ENCODE measurements at places on chromosomes 3 and 15.

- peak; percentile 21 for DNase-seq
- peaks cover 19% of the 10 kb centered on the region for H3K36me3 ChIP-seq
- peaks cover 21% of the 10 kb centered on the region for H3K4me1 ChIP-seq
- no peak overlapping the region for H3K27ac ChIP-seq
- H3K4me3 ChIP-seq = peak overlapping the region; percentile 88
Measured at GRCh38 chr3:23915537-23916108, 1.2 kb downstream of the NKIRAS1 start.

DNA sequence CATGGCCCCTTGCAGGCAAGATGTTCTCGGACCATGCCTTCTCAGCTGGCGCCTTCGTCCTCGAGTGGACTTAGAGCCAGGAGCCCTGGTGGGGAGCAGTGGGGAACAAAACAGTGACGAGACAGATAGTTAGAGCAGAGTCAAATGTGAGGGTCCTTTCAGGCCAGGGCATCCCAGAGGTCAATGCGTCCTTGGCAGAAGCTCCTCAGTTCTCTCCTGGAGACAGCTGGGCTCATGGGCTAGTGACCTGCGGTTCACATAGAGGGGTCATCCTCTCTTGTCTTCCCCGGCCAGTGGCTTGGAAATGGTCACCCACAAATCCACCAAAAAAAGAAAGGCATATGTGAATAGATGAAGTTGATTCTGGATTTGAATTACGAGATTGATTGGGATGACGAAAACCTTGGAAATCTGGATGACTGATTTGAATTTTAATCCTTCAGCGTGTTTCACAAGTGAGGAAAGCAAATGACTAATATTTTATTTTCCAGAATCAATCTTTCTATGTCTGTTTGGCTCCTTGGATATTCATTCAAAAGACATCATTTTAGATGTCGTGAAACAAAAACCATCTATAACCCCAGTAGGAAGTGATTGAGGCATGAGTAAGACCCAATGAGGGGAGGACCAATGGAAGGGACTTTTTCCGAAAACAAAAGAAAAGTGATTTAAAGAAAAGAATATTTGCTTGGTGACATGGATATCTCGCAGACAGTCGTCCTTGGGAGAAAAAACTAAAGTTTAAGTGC is 84.5 kb downstream of the ASB7 start:
- no peaks in the 10 kb centered on the region for H3K27me3 ChIP-seq
- no peaks in the 10 kb centered on the region for H3K4me1 ChIP-seq
- no peak for DNase-seq

DNA sequence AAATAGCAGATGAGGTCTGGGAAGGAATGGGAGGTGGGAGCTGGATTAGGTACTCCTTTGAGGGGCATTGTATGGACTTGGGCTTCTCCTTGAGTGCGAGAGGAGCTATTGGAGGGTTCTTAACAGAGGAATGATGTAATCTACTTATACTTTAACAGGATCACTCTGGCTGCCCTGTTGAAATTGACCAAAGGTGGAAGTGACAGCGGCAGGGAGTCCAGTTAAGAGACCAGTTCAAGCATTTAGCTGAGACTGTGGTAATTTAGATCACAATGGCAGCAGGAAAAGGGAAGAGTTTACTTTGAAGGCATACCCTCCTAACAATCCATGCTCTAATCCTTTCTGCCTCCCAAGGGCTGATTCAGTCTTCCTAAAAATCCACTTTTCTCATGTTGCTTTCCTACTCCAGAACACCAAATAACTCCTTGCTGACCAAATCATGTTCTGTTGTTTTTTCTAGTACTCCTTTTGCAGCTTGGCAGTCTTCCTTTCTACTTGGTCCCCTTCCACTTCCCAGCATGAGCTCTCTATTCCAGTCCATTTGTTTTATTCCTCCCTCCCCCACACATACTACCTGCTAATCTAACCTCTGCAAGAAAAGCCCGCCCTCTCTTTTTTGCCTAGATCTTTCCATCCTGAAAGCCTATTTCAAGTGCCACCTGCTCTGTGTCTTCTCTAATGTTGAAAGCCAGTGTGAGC is 139.4 kb downstream of the NECTIN3 start:
- peaks cover 7% of the 10 kb centered on the region for H3K4me1 ChIP-seq
- no peak overlapping the region for H3K27ac ChIP-seq
- H3K27me3 ChIP-seq = peaks cover 77% of the 10 kb centered on the region
- peak; percentile 36 for DNase-seq
- no peaks in the 10 kb centered on the region for H3K36me3 ChIP-seq
- no peak overlapping the region for H3K4me3 ChIP-seq

- H3K4me3 ChIP-seq = no peak overlapping the region
- DNase-seq = peak; percentile 90
- H3K4me1 ChIP-seq = peaks cover 39% of the 10 kb centered on the region
- H3K27ac ChIP-seq = peak overlapping the region; percentile 69
- no peaks in the 10 kb centered on the region for H3K27me3 ChIP-seq
Measured at GRCh38 chr15:101201411-101202174, 50.3 kb downstream of the CHSY1 start.

GRCh38 chr15:75713338-75713895 is 769 bp upstream of the CSPG4 start:
- peaks cover 6% of the 10 kb centered on the region for H3K4me1 ChIP-seq
- peaks cover 23% of the 10 kb centered on the region for H3K27me3 ChIP-seq
- DNase-seq = no peak
- no peaks in the 10 kb centered on the region for H3K36me3 ChIP-seq
- no peak overlapping the region for H3K4me3 ChIP-seq

GRCh38 chr15:90191344-90191687 is 9.8 kb upstream of the SEMA4B start:
- no peak for DNase-seq
- no peak overlapping the region for H3K4me3 ChIP-seq
- no peaks in the 10 kb centered on the region for H3K27me3 ChIP-seq
- no peak overlapping the region for H3K27ac ChIP-seq
- H3K4me1 ChIP-seq = peaks cover 9% of the 10 kb centered on the region

DNA sequence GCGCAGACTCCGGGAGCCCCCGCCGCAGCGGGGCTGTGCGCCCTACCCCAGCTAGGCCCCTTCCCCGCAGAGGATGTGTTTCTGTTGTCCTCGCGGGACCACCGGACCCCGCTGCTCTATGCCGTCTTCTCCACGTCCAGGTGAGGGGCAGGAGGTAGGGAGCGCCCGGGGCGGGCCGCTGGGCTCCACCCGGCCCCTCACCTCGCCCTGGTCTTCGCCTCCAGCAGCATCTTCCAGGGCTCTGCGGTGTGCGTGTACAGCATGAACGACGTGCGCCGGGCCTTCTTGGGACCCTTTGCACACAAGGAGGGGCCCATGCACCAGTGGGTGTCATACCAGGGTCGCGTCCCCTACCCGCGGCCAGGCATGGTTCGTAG is 4.7 kb downstream of the SEMA3B start:
- no peak for DNase-seq
- peaks cover 59% of the 10 kb centered on the region for H3K27me3 ChIP-seq
- no peak overlapping the region for H3K27ac ChIP-seq
- H3K36me3 ChIP-seq = no peaks in the 10 kb centered on the region
- peaks cover 20% of the 10 kb centered on the region for H3K4me1 ChIP-seq

GRCh38 chr15:80317389-80318182 is 65.6 kb upstream of the CTXND1 start:
- DNase-seq = no peak
- H3K36me3 ChIP-seq = no peaks in the 10 kb centered on the region
- H3K27me3 ChIP-seq = no peaks in the 10 kb centered on the region
- H3K4me3 ChIP-seq = no peak overlapping the region
- no peaks in the 10 kb centered on the region for H3K4me1 ChIP-seq

GRCh38 chr15:50593761-50594160 is 47.3 kb upstream of the USP50 start:
- H3K36me3 ChIP-seq = peaks cover 8% of the 10 kb centered on the region
- no peak overlapping the region for H3K27ac ChIP-seq
- no peak overlapping the region for H3K4me3 ChIP-seq
- DNase-seq = no peak
- no peaks in the 10 kb centered on the region for H3K4me1 ChIP-seq
- no peaks in the 10 kb centered on the region for H3K27me3 ChIP-seq

- no peak overlapping the region for H3K27ac ChIP-seq
- H3K36me3 ChIP-seq = no peaks in the 10 kb centered on the region
- no peaks in the 10 kb centered on the region for H3K27me3 ChIP-seq
- H3K4me3 ChIP-seq = no peak overlapping the region
- H3K4me1 ChIP-seq = no peaks in the 10 kb centered on the region
Measured at GRCh38 chr3:119783883-119784282, 2.0 kb downstream of the NR1I2 start.

GRCh38 chr3:13688824-13689223 is 139.9 kb downstream of the FBLN2 start:
- no peak for DNase-seq
- no peak overlapping the region for H3K4me3 ChIP-seq
- H3K27ac ChIP-seq = no peak overlapping the region
- H3K27me3 ChIP-seq = no peaks in the 10 kb centered on the region
- H3K4me1 ChIP-seq = peaks cover 32% of the 10 kb centered on the region
- H3K36me3 ChIP-seq = no peaks in the 10 kb centered on the region

GRCh38 chr3:173653781-173654180 is 256.2 kb downstream of the NLGN1 start:
- DNase-seq = no peak
- H3K4me3 ChIP-seq = no peak overlapping the region
- no peaks in the 10 kb centered on the region for H3K4me1 ChIP-seq
- no peaks in the 10 kb centered on the region for H3K36me3 ChIP-seq

- H3K27me3 ChIP-seq = no peaks in the 10 kb centered on the region
- peaks cover 34% of the 10 kb centered on the region for H3K4me1 ChIP-seq
Measured at GRCh38 chr15:81907521-81907920, 138.3 kb downstream of the MEX3B start.

DNA sequence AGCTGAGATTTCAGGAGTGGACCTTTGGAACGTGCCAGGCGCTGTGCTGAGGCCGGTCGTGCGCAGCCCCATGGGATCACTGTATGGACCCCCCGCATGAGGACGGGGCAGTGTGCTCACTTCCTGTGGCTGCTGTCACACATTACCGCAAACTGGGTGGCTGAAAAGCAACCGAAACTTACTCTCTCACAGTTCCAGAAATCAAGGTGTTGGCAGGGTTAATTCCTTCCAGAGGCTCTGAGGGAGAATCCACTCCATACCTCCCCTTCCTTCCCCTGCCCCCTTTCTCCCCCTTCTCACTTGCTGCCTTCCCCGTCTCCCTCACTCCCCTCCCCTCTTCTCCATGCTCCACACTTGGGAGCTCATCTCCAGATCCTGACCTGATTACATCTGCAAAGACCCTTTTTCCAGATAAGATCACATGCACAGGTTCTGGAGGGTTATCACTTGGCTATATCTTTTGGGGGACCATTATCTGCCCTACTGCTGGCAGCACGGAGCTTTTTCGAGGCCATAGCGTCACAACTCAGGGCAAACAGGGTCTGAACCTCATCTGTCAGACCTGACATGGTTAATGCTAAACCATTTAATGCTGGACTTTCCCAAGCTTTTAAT is 41.2 kb downstream of the KLF13 start:
- no peak overlapping the region for H3K27ac ChIP-seq
- H3K4me3 ChIP-seq = no peak overlapping the region
- no peaks in the 10 kb centered on the region for H3K27me3 ChIP-seq
- no peak for DNase-seq

- no peak for DNase-seq
- no peaks in the 10 kb centered on the region for H3K36me3 ChIP-seq
- peaks cover 19% of the 10 kb centered on the region for H3K4me1 ChIP-seq
Measured at GRCh38 chr15:77028451-77029165, 33.7 kb downstream of the PSTPIP1 start.

DNA sequence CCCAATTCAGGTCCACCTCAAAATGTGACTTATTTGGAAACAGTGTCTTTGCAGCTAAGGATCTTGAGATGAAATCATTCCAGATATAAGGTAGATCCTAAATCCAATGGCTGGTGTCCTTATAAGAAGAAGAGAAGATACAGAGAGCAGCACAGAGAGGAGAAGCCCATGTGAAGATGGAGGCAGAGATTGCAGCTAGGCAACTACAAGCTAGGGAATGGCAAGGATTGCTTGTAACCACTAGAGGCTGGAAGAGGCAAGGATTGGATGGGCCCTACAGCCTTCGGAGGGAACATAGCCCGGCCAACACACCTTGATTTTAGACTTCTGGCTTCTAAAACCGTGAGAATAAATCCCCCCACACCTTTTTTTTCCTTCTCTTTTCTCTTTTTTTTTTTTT is 38.5 kb downstream of the SYN2 start:
- no peak overlapping the region for H3K4me3 ChIP-seq
- H3K27ac ChIP-seq = no peak overlapping the region
- no peaks in the 10 kb centered on the region for H3K4me1 ChIP-seq
- no peaks in the 10 kb centered on the region for H3K27me3 ChIP-seq
- DNase-seq = no peak

- peaks cover 3% of the 10 kb centered on the region for H3K27me3 ChIP-seq
- no peak overlapping the region for H3K27ac ChIP-seq
- no peaks in the 10 kb centered on the region for H3K36me3 ChIP-seq
- no peaks in the 10 kb centered on the region for H3K4me1 ChIP-seq
- no peak for DNase-seq
- H3K4me3 ChIP-seq = no peak overlapping the region
Measured at GRCh38 chr3:44160818-44161217, 80.9 kb upstream of the TOPAZ1 start.

GRCh38 chr3:137772214-137772955 is 8.3 kb downstream of the SOX14 start:
- no peak for DNase-seq
- H3K4me1 ChIP-seq = peaks cover 42% of the 10 kb centered on the region
- H3K27me3 ChIP-seq = peaks cover 100% of the 10 kb centered on the region
- H3K36me3 ChIP-seq = no peaks in the 10 kb centered on the region

- no peaks in the 10 kb centered on the region for H3K27me3 ChIP-seq
- DNase-seq = no peak
- H3K36me3 ChIP-seq = no peaks in the 10 kb centered on the region
- H3K4me1 ChIP-seq = peaks cover 3% of the 10 kb centered on the region
Measured at GRCh38 chr3:127763816-127764215, 58.5 kb downstream of the MGLL start.

DNA sequence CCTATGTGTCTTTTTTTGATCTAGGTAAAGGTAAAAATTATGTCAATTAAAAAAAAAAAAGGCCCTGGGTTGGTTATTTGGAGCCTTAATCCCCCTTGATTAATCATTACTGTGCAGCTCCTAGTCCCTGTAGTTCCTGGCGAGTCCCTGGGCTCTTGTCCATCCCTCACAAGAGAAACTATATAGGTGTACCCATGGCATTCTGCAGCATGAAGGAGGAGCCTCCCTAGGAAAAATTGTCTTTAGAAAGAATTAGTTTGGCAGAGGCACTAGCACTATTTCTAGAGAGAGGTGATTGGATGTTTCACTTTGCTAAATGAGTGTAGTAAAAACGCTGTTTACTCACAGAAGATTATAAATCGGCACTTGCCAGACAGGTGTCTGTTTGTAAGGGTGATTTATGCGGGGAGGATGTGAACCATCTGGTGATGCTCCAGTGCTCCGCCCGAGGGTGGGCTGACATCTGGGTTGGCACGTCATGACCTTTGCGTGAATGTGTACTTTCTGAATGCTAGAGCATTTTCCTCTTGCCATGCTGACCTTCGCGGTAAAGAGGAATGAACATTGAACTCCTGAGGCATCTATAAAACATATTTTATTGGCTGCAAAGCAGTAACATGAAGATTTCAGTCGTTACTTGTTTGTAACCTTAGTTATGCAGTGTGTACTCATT is 12.6 kb downstream of the PLCL2 start:
- no peak overlapping the region for H3K27ac ChIP-seq
- H3K36me3 ChIP-seq = peaks cover 5% of the 10 kb centered on the region
- DNase-seq = no peak

GRCh38 chr3:116432795-116433194 is 12.5 kb downstream of the LSAMP start:
- H3K27ac ChIP-seq = no peak overlapping the region
- H3K27me3 ChIP-seq = no peaks in the 10 kb centered on the region
- H3K36me3 ChIP-seq = no peaks in the 10 kb centered on the region
- H3K4me3 ChIP-seq = no peak overlapping the region
- DNase-seq = no peak

GRCh38 chr3:40846451-40846850 is 321.7 kb downstream of the ZNF621 start:
- H3K27me3 ChIP-seq = no peaks in the 10 kb centered on the region
- no peak for DNase-seq
- no peak overlapping the region for H3K4me3 ChIP-seq

Data from neural progenitor cell (in vitro differentiated cells).